ENCODE measurements at places on chromosomes 3 and 15. TPM values are rescaled to one million over a fixed set of nuclear protein-coding genes. Genes with fewer than 3 reads are reported as not detected.

The HCLS1 gene
- total RNA-seq, result 93.6 TPM

The AADACL2 gene
- total RNA-seq, result 0.21 TPM

DNA sequence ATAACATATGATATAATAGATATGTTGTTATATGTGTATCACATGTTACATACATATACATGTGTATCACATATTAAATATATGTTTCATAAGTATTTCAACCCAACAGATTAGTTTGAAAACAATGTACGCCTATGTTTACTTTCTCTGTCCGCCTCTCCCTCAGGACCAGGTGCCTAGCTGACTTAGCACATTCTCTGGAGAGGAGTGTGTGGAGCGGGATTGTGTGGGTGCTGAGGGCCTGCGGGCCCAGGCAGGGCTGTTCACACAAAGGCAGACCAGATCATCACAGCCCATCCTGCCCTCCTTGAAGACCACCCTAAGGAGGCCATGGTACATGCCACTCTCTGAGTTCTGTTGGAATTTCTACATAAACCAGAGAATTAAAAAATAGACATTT lies 81.0 kb downstream of the PLXNA1 start:
- no peaks in the 10 kb centered on the region for H3K4me1 ChIP-seq
- DNase-seq, result no peak

- peaks cover 75% of the 10 kb centered on the region for H3K36me3 ChIP-seq
- H3K27me3 ChIP-seq, result no peaks in the 10 kb centered on the region
- H3K4me3 ChIP-seq, result no peak overlapping the region
- H3K4me1 ChIP-seq, result peaks cover 8% of the 10 kb centered on the region
Measured at GRCh38 chr3:58102390-58102750, 94.1 kb downstream of the FLNB start.

The HTR3E gene
- total RNA-seq, result not detected

GRCh38 chr3:17840651-17841050 lies 98.2 kb upstream of the TBC1D5 start:
- no peaks in the 10 kb centered on the region for H3K27me3 ChIP-seq
- peaks cover 4% of the 10 kb centered on the region for H3K4me1 ChIP-seq
- no peaks in the 10 kb centered on the region for H3K36me3 ChIP-seq
- no peak overlapping the region for H3K4me3 ChIP-seq

The ADAMTS17 gene
- 3.0 TPM for total RNA-seq

DNA sequence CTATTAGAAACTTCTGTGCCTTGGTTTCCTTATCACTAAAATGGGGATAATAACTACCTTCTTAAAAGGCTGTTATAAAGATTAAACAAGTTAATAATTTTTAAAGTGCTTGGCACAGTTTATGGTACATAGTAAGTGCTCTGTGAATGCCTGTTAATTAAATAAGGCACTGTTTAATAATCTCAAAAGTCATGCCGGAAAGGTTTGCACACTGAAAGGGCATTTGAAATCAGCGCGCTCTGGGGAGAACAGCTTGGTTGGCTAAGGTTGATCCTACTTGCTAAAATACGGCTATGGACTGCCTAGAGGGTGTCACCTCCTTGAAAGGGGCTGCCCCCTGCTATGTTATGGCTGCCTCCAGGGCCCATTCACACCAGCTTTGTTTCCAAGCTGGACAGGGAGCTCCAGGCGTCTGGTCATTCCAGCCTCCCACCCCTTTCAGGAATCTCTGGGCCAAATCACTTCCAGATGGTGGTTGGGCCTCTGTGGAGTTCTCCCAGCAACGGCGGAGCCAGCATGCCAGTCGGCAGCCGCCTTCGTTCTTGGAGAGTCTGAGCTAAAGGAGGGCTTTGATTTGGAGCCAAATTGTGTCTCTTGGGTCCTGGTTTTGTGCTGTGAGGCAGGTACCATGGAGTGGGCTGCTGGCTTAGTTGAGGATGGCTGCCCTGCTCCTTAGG lies 5.9 kb downstream of the FLNB start:
- no peaks in the 10 kb centered on the region for H3K36me3 ChIP-seq
- no peak overlapping the region for H3K27ac ChIP-seq
- no peak for DNase-seq
- H3K4me1 ChIP-seq, result peaks cover 48% of the 10 kb centered on the region
- no peaks in the 10 kb centered on the region for H3K27me3 ChIP-seq
- no peak overlapping the region for H3K4me3 ChIP-seq

GRCh38 chr3:188701485-188701969 lies 470.2 kb upstream of the TPRG1 start:
- peaks cover 11% of the 10 kb centered on the region for H3K4me1 ChIP-seq
- H3K27ac ChIP-seq, result peak overlapping the region; percentile 21
- peak; percentile 47 for DNase-seq
- no peaks in the 10 kb centered on the region for H3K36me3 ChIP-seq

GRCh38 chr3:113167825-113168801 lies 43.2 kb upstream of the BOC start:
- H3K4me1 ChIP-seq, result no peaks in the 10 kb centered on the region
- no peaks in the 10 kb centered on the region for H3K36me3 ChIP-seq
- H3K27ac ChIP-seq, result no peak overlapping the region
- no peak overlapping the region for H3K4me3 ChIP-seq
- DNase-seq, result no peak
- no peaks in the 10 kb centered on the region for H3K27me3 ChIP-seq

The GCNT3 gene
- 0.68 TPM for total RNA-seq

The GATM gene
- total RNA-seq, result 7.2 TPM

DNA sequence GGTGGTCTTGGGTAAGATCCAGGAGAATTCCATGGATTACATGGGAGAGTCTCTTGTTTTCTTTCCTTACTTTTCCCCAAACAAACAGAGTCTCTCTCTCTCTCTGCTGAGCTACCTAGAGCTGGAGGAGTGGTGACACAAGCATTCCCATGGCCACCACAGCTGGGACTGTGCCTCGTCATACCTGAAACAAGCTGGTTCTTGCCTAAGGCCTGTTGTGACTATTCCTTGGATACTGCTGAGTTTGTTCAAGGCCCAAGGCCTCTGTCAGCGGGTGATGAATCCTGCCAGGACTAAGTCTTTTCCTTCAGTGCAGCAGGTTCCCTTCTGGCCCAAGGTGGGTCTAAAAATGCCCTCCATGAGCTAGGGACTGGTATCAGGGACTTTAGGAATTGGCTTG lies 378.1 kb upstream of the ZNF385D start:
- no peak overlapping the region for H3K4me3 ChIP-seq
- H3K27me3 ChIP-seq, result no peaks in the 10 kb centered on the region
- H3K4me1 ChIP-seq, result no peaks in the 10 kb centered on the region
- DNase-seq, result no peak
- no peaks in the 10 kb centered on the region for H3K36me3 ChIP-seq
- no peak overlapping the region for H3K27ac ChIP-seq

DNA sequence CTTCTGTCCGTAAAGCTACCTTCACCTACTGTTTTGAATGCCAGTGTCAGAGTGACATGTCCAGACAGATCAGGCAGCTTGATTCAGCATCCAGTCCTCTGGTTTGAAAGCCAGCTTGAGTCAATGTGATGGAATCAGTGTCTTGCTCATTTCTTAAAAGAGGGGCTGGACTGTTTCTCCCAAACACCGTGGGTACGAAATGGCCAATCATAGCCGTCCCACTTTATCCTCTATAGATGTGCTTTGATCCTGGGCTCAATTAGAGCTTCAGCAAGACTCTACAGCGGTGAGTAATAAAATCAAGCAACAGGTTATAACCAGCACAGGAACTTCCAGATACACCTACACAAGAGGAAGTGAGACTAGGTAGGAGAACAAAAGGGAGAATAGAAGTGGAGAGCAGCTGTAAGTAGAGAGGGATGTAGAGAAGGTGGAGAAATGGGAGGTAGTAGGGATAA lies 17.0 kb upstream of the OR5K1 start:
- no peaks in the 10 kb centered on the region for H3K36me3 ChIP-seq
- H3K4me1 ChIP-seq, result no peaks in the 10 kb centered on the region
- no peak overlapping the region for H3K27ac ChIP-seq
- DNase-seq, result no peak

- DNase-seq, result no peak
- H3K4me3 ChIP-seq, result no peak overlapping the region
- H3K27me3 ChIP-seq, result no peaks in the 10 kb centered on the region
Measured at GRCh38 chr3:39469945-39470344, 2.5 kb downstream of the MOBP start.

GRCh38 chr3:53142986-53143385 lies 12.8 kb upstream of the RFT1 start:
- H3K27me3 ChIP-seq, result no peaks in the 10 kb centered on the region
- H3K36me3 ChIP-seq, result no peaks in the 10 kb centered on the region
- DNase-seq, result no peak

DNA sequence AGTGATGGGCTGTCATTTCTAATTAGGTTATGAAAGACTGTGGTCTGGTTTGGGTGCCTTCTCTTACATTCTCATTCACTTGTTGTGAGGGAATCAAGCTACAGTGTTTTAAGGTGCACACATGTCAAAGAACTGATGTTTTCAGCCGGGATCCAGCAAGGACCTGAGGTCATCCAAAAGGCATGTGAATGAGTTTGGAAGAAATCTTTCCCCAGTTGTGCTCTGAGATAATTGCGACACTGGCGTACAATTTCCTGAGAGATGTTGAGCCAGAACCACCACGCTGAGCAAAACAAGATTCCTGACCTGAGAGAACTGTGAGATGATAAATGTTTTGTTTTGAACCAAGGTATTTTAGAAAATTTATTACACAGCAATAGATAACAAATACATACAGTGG lies 295.3 kb upstream of the SLITRK3 start:
- H3K4me1 ChIP-seq, result no peaks in the 10 kb centered on the region
- no peak overlapping the region for H3K27ac ChIP-seq
- H3K4me3 ChIP-seq, result no peak overlapping the region
- no peak for DNase-seq

The CPN2 gene
- not detected for total RNA-seq

The CCR2 gene
- total RNA-seq, result 15.8 TPM

GRCh38 chr3:152524198-152525140 lies 255.7 kb downstream of the MBNL1 start:
- H3K4me1 ChIP-seq, result no peaks in the 10 kb centered on the region
- no peaks in the 10 kb centered on the region for H3K36me3 ChIP-seq
- no peak for DNase-seq
- no peak overlapping the region for H3K4me3 ChIP-seq
- no peak overlapping the region for H3K27ac ChIP-seq
- H3K27me3 ChIP-seq, result no peaks in the 10 kb centered on the region

- no peak for DNase-seq
- no peaks in the 10 kb centered on the region for H3K27me3 ChIP-seq
- H3K27ac ChIP-seq, result no peak overlapping the region
- H3K4me1 ChIP-seq, result no peaks in the 10 kb centered on the region
- H3K36me3 ChIP-seq, result peaks cover 43% of the 10 kb centered on the region
Measured at GRCh38 chr15:60442763-60443162, 36.2 kb downstream of the ICE2 start.

GRCh38 chr3:114108137-114108536 lies 51.6 kb downstream of the QTRT2 start:
- no peak overlapping the region for H3K4me3 ChIP-seq
- no peak overlapping the region for H3K27ac ChIP-seq
- DNase-seq, result no peak
- no peaks in the 10 kb centered on the region for H3K27me3 ChIP-seq
- no peaks in the 10 kb centered on the region for H3K36me3 ChIP-seq

DNA sequence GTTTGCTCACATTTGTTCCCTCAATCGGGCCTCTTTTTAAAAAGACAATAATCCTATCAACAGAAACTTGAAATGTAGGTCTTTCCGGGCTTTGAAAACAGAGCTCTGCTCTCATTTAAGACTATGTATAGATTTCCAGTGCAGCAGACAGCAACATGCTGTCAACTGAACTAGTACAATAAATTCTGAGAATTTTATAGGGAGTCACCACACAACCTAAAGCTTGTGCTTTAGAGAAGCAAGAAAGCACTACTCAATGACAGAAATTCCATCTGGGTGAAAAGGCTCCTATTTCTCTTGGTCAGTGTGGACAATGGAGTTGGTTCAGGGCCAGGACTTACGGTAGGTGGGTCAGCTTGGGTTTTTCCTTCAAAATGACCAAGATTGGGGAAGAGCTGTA lies 583.5 kb downstream of the ROBO1 start:
- H3K27ac ChIP-seq, result no peak overlapping the region
- no peaks in the 10 kb centered on the region for H3K4me1 ChIP-seq
- H3K36me3 ChIP-seq, result no peaks in the 10 kb centered on the region
- H3K27me3 ChIP-seq, result no peaks in the 10 kb centered on the region

- no peaks in the 10 kb centered on the region for H3K4me1 ChIP-seq
- no peak overlapping the region for H3K27ac ChIP-seq
- no peak overlapping the region for H3K4me3 ChIP-seq
- H3K27me3 ChIP-seq, result no peaks in the 10 kb centered on the region
- DNase-seq, result no peak
Measured at GRCh38 chr15:47872869-47873432, 155.6 kb downstream of the SEMA6D start.

The PATL2 gene
- total RNA-seq, result 4.5 TPM

DNA sequence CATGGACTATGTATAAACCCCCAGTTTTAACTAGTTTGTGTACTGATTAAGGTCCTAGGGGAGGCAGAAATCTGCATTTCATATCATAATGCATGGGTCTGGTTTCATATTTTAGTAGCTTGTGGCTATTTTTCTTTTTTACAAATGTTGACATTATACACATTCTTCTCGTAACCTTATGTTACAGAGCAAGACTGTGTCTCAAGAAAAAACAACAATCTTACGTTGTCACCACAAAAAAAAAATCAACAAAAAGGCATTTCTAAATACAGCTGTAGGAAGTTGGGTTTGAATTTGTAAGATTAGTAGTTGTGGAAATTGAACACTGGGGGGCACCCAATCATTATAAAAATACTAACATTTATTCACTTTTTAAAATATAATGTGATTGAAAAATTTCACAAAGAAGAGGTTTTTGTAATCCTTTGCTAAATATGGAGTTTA lies 17.9 kb downstream of the SERP1 start:
- no peak overlapping the region for H3K27ac ChIP-seq
- H3K27me3 ChIP-seq, result no peaks in the 10 kb centered on the region
- H3K4me3 ChIP-seq, result no peak overlapping the region
- H3K4me1 ChIP-seq, result no peaks in the 10 kb centered on the region

GRCh38 chr3:193822492-193823212 lies 229.6 kb downstream of the OPA1 start:
- H3K27me3 ChIP-seq, result no peaks in the 10 kb centered on the region
- no peak overlapping the region for H3K27ac ChIP-seq
- no peaks in the 10 kb centered on the region for H3K36me3 ChIP-seq
- no peaks in the 10 kb centered on the region for H3K4me1 ChIP-seq
- H3K4me3 ChIP-seq, result no peak overlapping the region
- DNase-seq, result no peak

DNA sequence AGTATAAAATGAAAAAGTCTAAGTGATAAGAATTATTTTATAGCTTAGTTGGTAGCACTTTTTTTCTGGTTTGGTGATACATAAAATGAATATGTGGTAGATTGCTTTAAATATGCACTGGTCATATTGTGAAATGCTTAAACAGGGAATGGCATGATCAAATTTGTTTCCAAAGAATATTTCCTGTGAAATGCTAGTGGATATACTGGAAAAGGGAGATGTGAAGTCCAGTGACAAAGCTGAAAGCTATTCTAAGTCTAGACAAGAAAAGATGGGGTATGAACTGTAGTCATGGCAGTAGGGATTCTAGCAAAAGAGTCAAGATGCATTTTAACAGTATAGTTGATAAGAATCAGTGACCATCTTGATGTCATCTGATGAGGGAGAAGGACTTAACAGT lies 98.9 kb upstream of the MME start:
- H3K27me3 ChIP-seq, result no peaks in the 10 kb centered on the region
- H3K27ac ChIP-seq, result no peak overlapping the region
- H3K36me3 ChIP-seq, result no peaks in the 10 kb centered on the region

GRCh38 chr15:101652786-101653430 lies 727 bp upstream of the TM2D3 start:
- peak overlapping the region; percentile 98 for H3K27ac ChIP-seq
- H3K27me3 ChIP-seq, result no peaks in the 10 kb centered on the region
- H3K36me3 ChIP-seq, result peaks cover 33% of the 10 kb centered on the region
- H3K4me3 ChIP-seq, result peak overlapping the region; percentile 85
- DNase-seq, result no peak

- no peak overlapping the region for H3K4me3 ChIP-seq
- H3K36me3 ChIP-seq, result peaks cover 19% of the 10 kb centered on the region
- no peaks in the 10 kb centered on the region for H3K4me1 ChIP-seq
- no peaks in the 10 kb centered on the region for H3K27me3 ChIP-seq
- DNase-seq, result no peak
- no peak overlapping the region for H3K27ac ChIP-seq
Measured at GRCh38 chr3:67619991-67620390, 34.4 kb downstream of the SUCLG2 start.

All from lower lobe of right lung (tissue), 2 donors.